ENCODE measurements at places on chromosomes 12 and 14. TPM values are rescaled to one million over a fixed set of nuclear protein-coding genes. Genes with fewer than 3 reads are reported as not detected.

The SMIM10L1 gene
- 6.1 TPM for polyA plus RNA-seq

The COCH gene
- polyA plus RNA-seq = 189 TPM

The OR4E2 gene
- polyA plus RNA-seq = not detected

The NELL2 gene
- polyA plus RNA-seq = 5.2 TPM

The MYO1H gene
- not detected for polyA plus RNA-seq

The KRT73 gene
- not detected for polyA plus RNA-seq
